ENCODE measurements at places on chromosomes 11 and 22.

DNA sequence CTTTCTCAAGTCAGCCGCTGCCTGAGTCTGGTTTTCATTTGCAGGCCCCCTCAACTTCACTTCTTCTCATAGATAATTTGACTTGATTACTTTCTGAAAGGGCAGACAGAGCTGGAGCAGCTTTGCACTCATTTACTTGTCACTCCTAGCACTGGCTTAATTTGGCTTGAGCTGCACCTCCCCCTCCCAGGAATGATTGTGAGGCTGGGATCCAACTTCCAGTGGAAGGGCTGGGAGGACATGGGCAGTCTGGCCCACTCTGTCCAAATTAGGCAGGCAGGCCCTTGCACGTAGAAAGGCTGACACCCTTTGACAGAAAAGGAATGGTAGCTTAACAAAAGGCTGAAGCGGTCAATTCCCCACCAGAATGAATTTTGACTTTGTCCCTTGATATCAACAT, 453.9 kb downstream of the ETS1 start:
- DNase-seq: no peak

DNA sequence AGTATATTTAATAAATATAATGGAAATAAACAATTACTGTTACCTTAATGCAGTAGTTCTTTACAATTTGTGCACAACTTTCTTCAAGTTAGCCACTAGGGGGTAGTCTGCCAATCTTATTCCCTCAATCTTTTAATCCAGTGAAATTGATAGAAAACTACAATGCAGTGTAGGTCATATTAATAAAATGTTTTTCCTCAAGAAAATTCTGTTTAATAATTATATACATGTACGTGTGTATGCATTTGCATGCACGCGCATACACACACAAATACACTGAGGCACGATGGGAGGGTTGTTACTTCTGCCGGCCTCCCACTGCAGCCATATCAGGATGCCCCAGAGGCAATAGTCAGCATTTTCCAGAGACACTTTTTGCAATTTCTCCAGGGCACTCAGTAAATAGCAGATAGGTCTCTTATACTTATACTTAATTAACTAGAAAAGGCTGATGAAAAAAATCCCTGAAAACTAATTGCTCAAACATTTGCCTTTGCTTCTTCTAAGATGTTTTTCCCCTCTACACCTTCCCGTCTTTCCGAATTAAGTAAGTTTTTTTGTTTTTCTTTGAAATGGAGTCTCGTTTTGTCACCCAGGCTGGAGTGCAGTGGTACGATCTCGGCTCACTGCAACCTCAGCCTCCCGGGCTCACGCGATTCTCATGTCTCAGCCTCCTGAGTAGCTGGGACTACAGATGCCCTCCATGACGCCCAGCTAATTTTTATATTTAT, 3.1 kb downstream of the GAB2 start:
- peak; percentile 36 for DNase-seq

DNA sequence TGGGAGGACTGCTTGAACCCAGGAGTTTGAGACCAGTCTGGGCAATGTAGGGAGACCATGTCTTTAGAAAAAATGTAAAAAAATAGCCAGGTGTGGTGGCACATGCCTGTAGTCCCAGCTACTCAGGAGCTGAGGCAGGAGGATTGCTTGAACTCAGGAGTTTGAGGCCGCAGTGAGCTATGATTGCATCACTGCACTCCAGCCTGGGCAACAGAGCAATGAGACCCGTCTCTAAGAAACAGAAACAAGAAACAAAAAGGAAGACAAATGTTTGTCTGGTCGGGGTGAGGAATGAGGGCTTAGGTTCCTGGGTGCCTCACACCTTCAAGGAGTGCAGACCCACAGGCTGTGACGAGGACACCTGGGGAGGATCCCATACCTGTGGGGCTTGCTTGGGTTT, 191.9 kb downstream of the CEP164 start:
- no peak for DNase-seq

DNA sequence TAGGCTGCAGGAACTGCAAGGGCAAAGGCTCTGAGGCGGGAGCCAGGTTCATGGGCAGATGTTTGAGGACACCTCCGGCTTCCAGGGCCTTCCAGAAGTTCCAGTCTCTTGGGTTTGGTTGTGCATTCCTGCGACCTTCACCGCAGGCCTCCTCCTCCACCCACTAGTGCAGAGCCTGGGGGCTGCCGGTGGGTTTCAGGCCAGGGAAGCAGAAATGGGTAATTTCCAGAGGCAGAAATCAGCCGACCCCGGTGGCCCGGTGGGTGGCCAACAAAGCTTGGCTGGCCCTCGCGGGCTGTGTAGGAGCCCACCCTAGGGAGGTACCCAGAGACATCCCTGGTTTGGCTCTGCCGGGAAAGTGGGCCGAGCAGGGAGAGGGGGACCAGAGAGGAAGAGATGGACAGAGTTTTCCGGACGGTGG, 417 bp upstream of the PHETA2 start:
- no peak for DNase-seq

GRCh38 chr22:25953919-25954318, 211.9 kb downstream of the MYO18B start:
- DNase-seq: no peak

DNA sequence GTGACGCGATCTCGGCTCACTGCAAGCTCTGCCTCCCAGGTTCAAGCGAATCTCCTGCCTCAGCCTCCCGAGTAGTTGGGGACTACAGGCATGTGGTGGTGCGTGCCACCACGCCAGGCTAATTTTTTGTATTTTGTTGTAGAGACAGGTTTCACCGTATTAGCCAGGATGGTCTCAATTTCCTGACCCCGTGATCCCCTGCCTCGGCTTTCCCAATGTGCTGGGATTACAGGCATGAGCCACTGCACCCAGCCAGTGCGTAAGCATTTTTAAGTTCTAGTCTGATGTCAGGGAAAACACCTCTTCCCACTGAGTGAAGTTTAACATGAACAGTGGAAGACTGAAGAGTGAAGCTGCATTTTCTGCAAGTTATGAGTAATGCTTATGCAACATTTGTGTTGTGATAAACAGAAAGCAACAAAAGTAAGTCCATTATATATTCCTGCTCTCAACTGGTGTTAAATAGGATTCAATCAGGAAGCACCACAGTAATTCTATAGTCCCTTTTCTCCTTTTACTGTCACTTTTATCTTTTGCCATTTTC, 1219.8 kb upstream of the RAG2 start:
- no peak for DNase-seq

DNA sequence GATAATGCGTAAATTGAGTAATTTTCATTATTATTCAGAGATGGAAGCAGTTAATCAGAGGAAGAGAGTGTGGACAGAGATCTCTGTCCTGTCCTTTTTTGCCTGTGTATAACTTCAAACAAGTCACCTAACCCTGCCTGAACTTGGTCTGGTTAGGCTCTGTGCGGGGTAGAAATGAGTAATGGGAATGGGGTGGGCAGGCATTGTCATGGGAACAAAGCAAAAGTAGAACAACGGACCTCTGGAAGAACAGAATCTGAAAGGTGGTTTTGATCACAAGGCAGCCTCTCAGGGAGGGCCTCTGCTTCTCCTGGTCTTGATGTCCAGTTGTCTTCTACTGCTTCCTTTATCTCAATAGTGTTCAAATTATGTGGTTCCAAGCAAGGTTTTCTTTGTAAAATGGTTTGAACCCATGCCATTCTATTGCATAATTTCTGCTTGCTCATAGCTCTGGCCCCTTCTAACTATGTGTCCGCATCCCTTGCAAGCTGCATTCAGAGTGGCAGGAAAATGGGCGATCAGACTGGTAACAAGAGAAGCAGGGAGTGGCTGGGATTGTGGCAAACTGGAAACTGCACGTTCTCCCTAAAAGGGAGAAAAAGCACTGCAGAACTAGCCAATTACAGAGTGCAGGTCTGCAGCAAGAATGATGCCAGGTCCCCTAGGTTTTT, 76.1 kb downstream of the PRR5L start:
- DNase-seq: peak; percentile 89

- no peak for DNase-seq
These were observed 18.9 kb downstream of the GDPD5 start for GRCh38 chr11:75506827-75507226.

DNA sequence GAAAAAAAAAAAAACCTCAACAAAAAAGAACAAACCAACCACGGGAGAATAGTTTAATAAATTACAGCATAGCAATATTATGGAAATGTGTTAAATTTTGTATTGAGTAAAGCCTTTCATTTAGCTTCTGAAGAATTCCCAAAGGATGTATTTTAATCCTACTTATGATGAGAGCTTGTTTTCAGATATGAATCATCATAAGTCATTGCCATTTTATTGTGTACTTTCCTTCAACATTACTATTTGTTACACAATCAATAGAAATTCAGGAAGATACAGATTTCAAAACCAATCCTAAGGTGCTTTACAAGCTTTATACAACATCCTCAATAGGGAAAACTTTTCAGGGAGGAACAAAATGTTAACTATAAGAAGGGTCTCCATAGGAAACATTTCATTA, 200.6 kb upstream of the CTSC start:
- DNase-seq: no peak

GRCh38 chr22:22936180-22936914, 48.7 kb downstream of the IGLL5 start:
- DNase-seq: no peak

GRCh38 chr11:288478-289397, at the start of gene PGGHG:
PGGHG (plus strand) TSS chr11:289126; CDS start chr11:289817, 691 bp downstream.
- DNase-seq: no peak

GRCh38 chr11:81470446-81470845, 1263.2 kb downstream of the FAM181B start:
- DNase-seq: no peak

DNA sequence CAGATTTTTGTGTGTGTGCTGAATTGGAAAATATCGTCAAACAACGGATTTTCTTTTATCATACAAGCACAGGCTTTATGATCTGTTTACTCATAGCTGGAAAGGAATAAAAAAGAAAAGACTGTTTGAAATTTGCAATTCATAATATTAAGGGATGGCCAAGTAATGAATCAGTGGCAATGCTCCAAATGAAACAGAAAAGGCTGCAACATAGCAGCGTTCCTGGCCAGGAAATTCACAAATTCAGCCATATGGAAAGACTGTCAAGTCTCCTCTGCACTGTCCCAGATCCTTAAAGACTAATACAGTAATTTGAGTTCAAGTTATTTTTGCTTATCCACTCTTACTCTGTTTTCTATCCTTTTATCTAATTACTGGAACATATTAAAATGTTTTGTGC, 98.2 kb downstream of the MSANTD4 start:
- peak; percentile 74 for DNase-seq

- peak; percentile 12 for DNase-seq
These were observed at the start of gene WNT11 for GRCh38 chr11:76206327-76207081. WNT11 (minus strand) TSS chr11:76206502; CDS start chr11:76206407, 95 bp downstream.

DNA sequence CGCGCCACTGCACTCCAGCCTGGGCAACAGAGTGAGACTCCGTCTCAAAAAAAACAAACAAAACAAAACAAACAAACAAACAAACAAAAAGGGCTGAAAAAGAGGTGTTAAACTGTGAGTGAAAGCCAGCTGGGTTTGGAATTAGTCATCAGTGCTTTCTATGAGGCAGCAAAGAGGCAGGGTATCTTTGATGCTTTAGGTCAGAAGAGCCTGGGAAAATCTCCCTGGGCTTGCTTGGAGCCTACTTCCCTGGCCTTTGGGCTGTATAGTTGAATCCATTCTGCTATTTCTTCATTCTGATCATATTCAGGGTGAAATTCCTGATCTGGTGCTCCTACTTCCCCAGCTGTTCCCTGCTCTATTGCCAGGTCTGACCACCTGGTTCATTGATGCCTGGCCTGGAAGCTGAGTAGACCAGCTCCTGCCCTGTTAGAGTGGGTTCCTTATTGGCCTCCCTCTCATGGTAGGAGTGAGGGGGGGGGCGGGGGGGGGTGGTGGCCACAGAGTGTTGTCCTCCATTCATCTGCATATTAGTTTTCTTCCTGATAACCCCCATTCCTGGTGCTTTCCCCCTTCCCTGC, 65.6 kb downstream of the INSC start:
- no peak for DNase-seq

DNA sequence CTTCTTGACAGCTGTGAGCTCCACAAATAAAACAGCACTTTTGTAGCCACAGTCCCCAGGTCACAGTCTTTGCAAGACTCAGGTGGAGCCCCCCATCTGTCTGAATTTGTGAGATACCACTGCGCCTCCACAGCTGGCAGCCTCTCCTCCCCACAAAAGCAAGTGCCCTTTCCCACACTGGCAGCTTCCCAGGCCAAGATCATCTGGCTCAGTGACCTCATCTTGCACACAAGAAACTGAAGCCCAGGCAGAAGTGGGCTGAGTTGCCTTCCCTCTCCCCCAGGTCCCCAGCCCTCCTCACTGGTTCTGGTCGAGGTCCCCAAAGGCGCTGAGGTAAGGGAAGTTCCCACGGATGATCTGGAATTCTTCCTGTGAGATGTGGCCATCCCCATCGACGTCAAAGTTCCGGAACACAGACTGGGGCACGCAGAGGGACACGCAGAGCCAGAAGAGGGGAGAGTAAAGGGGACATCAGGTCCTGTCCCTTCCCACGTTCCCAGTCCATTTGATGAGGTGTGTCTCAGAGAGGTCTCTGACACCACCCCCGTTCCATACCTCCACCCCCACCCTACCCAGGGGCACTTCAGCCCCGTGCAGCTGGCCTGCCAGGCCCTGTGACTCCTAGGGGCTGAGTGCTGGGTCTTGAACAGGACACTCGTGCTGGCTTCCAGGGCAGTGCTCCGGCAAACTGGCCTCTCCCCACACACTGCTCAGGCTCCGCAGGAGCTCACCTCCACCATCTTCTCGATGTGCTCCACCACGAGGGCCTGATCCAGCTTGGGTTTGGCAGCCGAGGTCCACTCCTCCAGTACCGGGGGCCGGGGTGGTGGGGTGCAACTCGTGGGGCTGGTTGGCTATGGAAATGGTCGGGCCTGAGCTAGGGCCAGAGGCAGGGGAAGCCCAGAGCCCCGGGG, 8.9 kb downstream of the RASGRP2 start:
- no peak for DNase-seq

DNA sequence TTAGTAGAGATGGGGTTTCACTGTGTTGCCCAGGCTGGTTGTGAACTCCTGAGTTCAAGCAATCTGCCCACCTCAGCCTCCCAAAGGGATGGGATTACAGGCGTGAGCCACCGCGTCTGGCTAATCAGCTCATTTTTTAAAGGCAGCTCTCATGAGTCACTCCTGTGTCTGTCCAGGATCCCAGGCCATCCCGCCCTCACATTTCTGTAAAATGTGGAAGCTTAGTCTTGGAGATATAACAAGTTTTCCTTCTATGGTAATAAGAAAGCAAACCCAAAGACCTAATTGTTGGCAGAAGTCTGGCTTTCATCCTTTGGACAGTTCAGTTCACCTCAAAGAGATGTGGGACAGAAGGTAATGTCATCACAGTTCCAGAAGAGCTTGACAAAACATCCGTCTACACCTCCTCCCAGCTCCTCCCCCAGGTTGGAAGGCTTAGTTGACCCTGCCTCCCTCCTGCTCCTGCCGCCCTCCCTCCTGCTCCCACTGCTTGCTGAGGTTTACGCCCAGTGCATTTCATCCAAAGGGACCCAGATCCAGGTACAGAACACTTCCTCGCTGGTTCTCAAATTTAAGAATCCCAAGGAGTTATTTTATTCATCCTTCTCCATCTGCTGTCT, 6.4 kb downstream of the DRD2 start:
- no peak for DNase-seq
